ENCODE measurements at places on chromosomes 1 and 21.

- no peak for DNase-seq
Observed at GRCh38 chr1:83958704-83959103, 40.2 kb downstream of the TTLL7 start.

DNA sequence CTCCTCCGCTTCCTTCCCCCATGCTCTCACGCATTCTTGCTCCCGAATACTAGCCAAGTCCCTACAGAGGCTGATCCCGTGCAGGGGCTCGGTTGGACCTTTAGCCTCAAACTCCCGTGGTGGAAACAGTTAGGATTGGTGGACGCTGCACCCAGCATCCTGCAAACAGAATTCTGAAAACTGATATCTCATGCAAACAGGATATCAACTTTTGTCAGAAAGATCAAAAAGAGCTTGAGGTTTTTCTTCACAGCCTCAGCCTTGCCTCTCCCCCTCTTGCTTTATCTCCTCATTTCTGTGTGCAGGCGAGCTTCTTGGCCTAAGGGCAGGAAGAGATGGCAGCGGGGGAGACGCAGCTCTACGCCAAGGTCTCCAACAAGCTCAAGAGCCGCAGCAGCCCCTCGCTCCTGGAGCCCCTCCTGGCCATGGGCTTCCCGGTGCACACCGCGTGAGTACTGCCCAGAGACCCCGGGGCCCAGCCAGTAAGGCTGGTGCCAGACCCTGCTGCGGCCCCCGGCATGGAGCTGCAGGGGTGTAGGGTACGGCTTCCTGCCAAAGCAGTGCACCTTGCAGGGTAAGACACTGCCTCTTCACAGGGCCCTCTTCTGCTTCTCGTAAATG is at the start of gene UBASH3A:
UBASH3A (plus strand) TSS at position 292 of the 621 bp plus-strand sequence; CDS start at position 336, 44 bp downstream.
- DNase-seq: peak; percentile 36

DNA sequence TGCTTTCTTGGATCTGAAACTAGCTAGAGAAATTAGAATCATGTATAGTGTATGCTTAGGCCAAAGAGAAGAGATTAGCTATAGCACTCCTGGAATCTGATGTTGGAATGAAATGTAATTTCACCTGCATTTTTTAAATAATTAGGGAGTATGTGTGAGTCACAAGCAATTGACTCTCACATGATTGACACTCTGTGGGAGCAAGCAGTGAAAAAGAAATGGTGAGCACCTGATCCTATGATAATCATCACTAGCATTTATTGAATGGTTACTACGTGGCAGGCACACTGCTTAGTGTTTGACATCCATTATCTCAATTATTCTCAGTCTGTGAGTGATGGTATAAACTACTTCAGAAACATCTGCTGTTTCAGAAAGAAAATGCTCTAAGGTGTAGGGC is 176.6 kb downstream of the NRIP1 start:
- no peak for DNase-seq

DNA sequence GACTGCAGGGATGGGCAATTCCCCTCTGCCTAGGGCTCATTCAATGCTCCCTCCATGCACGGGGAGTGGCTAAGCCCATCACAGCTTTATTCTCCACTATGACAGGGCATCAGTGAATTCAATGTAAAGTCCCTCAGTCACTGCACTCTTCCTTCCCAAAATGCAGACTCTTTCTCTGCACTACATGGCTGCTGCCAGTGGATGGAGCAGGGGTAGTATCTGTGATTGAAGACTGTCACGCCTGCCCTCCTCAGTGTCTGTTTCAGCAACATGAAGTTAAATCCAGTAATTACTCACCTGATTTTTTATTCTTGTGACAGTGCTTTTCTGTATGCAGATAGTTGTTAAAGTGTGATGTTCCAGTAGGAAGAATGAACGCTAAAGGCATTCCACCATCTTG is 1323.2 kb downstream of the AMY1C start:
- no peak for DNase-seq

- DNase-seq: no peak
Observed at GRCh38 chr1:53060579-53060978, 1.4 kb upstream of the PODN start.

GRCh38 chr1:205568469-205569361 is 63.1 kb downstream of the ELK4 start:
- DNase-seq: no peak

DNA sequence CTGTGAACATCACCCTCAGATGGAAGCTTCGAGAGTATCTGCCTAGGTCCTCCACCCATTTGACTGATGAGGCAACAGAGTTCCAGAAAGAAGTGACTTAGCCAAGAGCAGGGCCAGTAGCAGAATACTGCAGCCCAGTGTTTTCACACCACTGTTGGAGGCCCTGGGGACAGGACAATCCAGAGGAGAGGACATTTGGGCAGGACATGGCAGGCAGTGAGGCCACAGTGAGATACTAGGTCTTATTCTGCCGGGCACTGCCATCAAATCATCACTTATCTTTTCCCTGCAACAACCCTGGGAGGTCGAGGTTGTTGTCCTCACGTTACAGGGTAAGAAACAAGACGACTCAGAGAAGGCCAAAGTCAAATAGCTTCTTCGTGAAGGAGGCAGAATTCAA is 5.5 kb upstream of the FOXO6 start:
- no peak for DNase-seq

GRCh38 chr1:96557336-96557735 is 164.2 kb upstream of the PTBP2 start:
- no peak for DNase-seq

DNA sequence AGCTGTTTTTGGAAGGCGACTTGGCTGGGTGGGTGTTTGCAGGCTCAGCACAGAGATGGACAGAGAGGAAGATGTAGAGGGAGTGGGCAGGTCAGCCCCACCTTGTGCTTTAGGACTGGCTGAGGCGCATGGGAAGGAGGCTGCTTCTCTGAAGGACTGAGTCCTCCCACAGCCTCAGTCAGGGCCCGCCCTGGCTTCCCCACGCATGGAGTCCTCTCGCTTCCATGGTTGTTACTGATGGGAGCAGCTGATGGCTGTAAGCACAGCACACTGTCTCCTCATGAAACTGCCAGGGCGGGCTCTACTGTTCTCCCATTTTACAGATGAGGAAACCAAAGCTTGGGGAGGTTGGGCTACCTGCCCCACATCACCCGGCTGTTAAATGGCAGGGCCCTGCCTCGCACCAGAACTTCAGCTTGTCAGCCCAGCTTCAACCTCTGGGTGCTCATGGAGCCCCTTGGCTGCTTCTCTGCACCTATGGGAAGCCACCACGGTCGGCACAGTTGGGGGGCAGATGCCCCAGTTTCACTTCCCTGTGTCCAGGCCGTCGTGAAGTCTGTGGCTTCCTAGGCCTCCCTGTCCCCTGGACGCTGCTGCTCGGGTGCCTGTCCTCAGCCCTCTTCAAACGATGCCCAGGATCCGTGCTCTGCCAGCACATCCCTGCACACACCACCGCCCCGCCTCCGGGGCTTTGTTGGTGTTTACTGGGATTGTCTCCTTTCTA is 2.4 kb downstream of the TMEM201 start:
- no peak for DNase-seq

GRCh38 chr1:2300004-2300771 is 72.1 kb downstream of the SKI start:
- DNase-seq: peak; percentile 66

- DNase-seq: no peak
Observed at GRCh38 chr1:45272913-45273371, 53.8 kb upstream of the HPDL start.

DNA sequence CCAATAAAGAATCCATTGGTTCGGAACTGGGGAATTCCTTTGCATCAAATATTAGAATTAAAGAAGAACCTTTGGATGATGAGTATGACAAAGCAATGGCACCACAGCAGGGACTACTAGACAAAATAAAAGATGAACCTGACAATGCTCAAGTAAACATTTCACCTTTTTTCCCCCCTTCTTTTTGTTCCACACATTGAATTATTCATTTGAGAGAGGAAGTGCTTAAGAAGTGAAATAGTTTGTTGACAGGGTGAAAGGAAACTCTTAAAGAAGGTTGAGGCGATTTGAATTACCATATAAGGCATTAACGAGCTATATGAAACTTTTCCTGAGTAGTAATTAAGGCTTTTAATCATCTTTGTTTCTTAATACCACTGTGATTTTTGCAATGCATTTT is 93.1 kb downstream of the ZMYM4 start:
- DNase-seq: no peak

- DNase-seq: peak; percentile 75
Observed at GRCh38 chr1:153545067-153546055, at the start of gene S100A4. TSS of gene S100A4 (minus strand) at chr1:153545806. CDS start at chr1:153544794, 1,012 bp downstream.

- no peak for DNase-seq
Observed at GRCh38 chr1:184888505-184888904, 85.8 kb downstream of the NIBAN1 start.

DNA sequence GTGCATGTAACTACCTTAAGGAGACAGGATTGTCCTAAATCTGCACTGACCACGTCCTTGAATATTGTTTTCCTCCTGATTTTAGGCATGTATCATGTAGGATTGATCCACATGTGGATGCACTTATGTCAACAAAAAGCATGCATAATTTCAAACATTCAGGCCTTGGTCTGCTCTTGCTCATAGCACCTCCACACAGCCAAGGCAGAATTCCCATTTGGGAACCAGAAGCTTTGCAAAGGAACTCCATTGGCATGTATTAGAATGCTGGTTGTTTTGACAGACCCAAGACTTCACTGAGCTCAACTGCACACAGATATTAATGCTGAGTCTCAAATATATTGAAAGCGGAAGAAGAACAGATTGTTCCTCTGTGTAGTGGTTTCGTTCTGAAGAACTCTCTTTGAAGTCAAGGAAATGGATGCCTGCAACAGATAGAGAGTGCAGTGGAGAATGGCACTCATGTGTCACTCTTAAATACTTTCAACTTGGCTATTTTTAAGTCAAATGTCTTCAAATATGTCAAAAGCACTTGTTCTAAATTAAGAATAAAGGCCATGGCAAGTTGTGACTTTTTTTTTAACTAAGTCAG is 387.6 kb downstream of the LTN1 start:
- DNase-seq: peak; percentile 64

DNA sequence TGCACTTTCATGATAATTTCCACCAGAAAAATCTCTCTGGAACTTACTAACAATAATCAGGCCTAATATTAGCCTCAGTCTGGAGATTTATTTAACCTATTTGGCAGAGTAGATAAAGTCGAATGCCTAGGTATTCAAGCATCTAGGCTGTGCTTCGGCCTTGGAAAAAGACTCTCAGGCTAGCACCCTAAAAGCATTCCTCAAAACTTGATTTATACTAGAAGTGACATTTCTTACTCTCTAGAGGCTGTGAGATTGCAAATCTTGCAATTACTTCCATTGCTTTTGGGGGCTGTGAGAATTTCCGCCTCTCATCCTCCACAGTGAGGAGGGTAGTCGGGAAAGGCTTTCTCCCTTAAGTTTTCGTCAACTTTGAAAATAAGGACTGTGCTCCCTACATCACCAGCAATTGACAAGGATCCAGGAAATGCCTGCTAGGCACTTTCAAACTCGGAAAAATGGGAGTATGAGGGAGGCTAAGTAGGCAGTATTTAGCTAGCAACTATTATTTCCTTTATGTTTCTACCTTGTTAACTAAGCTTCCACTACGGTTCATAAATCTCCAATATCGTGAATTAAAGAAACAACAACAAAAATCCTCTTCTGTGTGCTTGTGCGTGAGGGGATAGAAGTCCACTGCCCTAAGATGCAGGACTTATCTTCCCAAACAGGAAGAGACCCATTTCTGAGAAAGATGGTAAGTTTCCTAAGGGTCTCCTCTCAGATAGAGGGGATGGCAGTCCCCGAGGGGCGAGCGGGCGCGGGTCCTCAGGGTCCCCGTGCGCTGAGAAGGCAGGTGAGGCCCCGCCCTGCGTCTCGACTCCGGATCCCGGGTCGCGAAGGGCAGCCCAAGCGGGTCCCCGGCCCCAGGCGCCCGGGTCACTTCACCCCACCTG is 1.1 kb upstream of the LMO4 start:
- DNase-seq: no peak

DNA sequence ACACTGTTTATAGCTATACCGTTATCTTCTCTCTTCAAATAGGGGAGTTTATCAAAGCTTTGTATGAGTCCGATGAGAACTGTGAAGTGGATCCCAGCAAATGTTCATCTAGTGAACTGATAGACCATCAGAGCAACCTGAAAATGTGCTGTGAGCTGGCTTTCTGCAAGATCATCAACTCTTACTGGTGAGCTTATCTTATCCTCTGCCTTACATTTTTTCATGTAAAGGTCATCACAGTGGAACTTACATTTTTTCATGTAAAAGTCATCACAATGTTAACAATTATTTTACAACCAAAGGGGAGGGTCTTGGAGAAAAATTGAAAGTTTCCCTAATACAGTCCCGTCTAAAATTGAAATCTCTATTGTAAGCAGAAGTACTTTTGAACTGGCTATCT is 45.2 kb downstream of the CLEC20A start:
- no peak for DNase-seq

DNA sequence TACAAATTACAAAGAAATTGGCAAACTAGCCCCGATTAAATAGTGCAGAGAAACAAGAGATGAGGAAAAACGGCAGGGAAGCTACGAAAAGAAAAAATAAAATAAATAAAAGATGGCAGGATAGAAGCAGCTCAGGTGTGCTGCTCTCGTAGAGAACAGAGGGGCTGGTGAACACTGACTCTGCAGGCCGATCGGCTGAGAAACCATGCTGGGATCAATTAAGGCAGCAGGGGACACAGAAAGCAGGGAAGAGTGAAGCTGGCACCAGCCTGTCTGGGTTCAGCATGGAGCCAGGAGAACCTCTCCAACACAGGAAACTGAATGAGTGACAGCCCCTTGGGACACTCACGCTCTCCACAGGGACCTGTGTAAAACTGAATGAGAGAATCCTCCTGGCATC is 39.5 kb upstream of the TMPRSS15 start:
- DNase-seq: no peak

GRCh38 chr1:248881261-248881660 is 22.4 kb upstream of the ZNF692 start:
- no peak for DNase-seq

DNA sequence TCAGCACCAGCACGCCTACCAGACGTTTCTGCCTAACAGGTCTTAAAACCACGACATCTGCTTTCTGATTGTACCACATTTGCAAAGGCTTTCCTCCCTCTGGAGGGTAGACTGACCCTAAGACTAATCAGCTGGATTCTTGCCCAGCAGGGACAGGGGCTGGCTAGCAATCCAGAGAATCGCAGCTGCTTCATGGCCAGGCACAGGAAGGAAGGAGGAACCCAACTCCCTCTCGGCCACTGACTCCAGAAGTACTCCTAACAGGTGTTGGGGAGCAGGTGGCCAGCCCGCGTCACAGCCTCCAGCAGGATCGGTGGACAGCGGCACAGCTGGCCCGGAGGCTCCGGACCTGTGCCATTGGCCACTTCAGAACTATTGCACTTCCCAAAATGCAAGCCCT is 180.8 kb downstream of the NPHP4 start:
- no peak for DNase-seq

DNA sequence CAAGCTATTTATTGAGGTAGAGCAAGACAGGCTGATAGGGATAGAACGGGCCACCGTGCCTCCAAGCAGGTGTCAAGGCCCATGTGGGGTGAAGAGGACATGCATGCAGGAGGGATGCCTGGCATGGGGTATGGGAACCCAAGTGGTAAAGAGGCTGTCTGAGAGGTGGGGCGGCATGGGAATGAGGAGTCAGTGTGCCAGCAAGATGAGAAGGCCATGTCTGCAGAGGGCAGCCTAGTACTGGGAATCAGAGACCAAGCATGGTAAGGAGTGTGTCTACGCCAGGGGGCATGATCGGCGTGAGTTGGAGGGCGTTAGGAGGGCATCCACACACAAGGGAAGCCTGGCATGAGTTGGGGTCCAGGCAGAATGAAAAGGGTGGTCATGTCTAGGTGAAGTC is 303.7 kb upstream of the PLD5 start:
- DNase-seq: no peak
